ENCODE measurements at places on chromosomes 4 and X. TPM values are rescaled to one million over a fixed set of nuclear protein-coding genes. Genes with fewer than 3 reads are reported as not detected.

TIMM17B gene
- total RNA-seq = 72.2 TPM

EDNRA gene
- 2.9 TPM for total RNA-seq

MFAP3L gene
- not detected for total RNA-seq

FRMD7 gene
- total RNA-seq = not detected

NDP gene
- not detected for total RNA-seq

GPAT3 gene
- total RNA-seq = 7.0 TPM

CSN1S1 gene
- not detected for total RNA-seq

F8A2 gene
- not detected for total RNA-seq

TLR6 gene
- total RNA-seq = 1.5 TPM

VEGFD gene
- not detected for total RNA-seq

AMMECR1 gene
- total RNA-seq = 12.7 TPM

MYL5 gene
- total RNA-seq = 1.2 TPM

CD40LG gene
- not detected for total RNA-seq

TMEM47 gene
- total RNA-seq = 46.1 TPM

GEMIN8 gene
- 10.7 TPM for total RNA-seq
